ENCODE measurements at places on chromosomes 11 and 22. TPM values are rescaled to one million over a fixed set of nuclear protein-coding genes. Genes with fewer than 3 reads are reported as not detected.

DNA sequence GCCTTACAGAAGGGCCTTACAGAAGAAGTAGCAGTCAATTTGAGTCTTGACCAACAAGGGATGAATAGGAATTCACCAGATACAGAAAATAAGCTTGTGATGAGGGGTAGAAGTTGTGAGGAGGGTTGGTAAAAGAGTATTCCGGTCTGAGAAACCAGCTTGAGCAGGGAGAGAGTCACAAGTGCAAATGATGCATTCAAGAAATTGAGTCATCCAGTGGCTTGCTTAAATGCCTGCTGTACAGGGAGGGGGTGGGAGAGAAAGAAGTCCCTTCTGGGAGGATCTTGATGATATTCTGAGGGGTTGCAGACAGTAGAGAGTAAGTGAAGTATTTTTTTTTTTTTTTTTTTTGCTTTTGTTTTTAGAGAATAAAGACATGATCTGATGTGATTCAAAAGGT lies 9.2 kb downstream of the CCKBR start:
- H3K36me3 ChIP-seq, result no peaks in the 10 kb centered on the region
- DNase-seq, result no peak
- H3K4me1 ChIP-seq, result no peaks in the 10 kb centered on the region
- no peak overlapping the region for H3K27ac ChIP-seq
- no peak overlapping the region for H3K4me3 ChIP-seq

- no peaks in the 10 kb centered on the region for H3K27me3 ChIP-seq
- DNase-seq, result no peak
Observed at GRCh38 chr11:9759519-9760192, 95.8 kb downstream of the SWAP70 start.

- H3K27ac ChIP-seq, result no peak overlapping the region
- H3K4me3 ChIP-seq, result no peak overlapping the region
- DNase-seq, result no peak
- no peaks in the 10 kb centered on the region for H3K4me1 ChIP-seq
- H3K27me3 ChIP-seq, result no peaks in the 10 kb centered on the region
- H3K36me3 ChIP-seq, result peaks cover 51% of the 10 kb centered on the region
Observed at GRCh38 chr22:24542641-24543040, 12.3 kb downstream of the GUCD1 start.

DNA sequence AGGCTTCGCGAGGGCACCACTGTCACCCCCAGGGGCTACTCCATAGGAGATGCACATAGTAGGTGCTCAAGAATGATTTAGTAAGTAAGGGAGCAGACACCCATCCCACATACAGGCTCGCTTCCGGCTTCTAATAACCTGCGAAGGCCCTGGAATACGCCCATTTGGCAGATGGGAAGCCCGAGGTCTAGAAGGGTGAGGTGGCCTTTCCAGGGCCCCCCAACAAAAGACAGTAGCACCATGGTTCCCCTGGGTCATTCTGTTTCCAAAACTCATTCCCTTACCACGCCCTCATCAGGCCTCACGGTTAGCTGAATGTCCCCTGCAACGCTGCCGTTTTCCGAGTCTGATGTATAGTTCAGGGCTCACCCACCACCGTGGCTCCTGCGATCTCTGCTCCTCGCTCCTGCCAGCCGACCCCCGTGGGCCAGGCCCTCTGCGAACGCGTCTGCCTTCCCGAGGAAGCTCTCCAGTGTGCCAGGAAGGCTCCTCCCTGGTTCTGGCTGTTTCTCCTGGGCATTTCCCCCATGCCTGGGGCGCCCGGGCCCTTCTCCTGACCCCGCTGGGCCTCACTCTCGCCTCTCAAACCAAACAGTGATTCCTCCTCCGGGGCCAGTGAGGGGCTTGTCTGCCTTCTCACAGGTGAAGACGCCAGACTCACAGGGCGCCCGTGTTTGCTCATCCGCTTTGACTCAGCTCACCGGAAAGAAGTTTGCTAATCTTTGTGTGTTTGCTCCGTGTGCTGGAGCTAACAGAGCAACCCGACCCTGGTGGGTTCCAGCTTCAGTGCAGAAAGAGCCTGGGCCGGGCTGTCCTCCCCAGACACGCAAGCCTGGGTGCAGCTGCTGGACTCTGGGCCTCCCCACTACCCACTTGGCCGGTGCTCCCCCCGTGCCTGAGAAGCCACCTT lies 86.6 kb downstream of the RTL6 start:
- no peak overlapping the region for H3K27ac ChIP-seq
- no peaks in the 10 kb centered on the region for H3K27me3 ChIP-seq
- no peak overlapping the region for H3K4me3 ChIP-seq
- DNase-seq, result no peak
- H3K36me3 ChIP-seq, result no peaks in the 10 kb centered on the region

- DNase-seq, result no peak
- no peak overlapping the region for H3K27ac ChIP-seq
- H3K36me3 ChIP-seq, result no peaks in the 10 kb centered on the region
- H3K4me1 ChIP-seq, result no peaks in the 10 kb centered on the region
- H3K27me3 ChIP-seq, result no peaks in the 10 kb centered on the region
- H3K4me3 ChIP-seq, result no peak overlapping the region
Observed at GRCh38 chr11:108933630-108934029, 268.8 kb downstream of the DDX10 start.

TNNI2 gene
- not detected for total RNA-seq

GRCh38 chr11:45073685-45074141 lies 72.7 kb upstream of the PRDM11 start:
- no peak overlapping the region for H3K4me3 ChIP-seq
- peaks cover 7% of the 10 kb centered on the region for H3K4me1 ChIP-seq
- no peaks in the 10 kb centered on the region for H3K36me3 ChIP-seq
- H3K27ac ChIP-seq, result no peak overlapping the region
- DNase-seq, result no peak
- H3K27me3 ChIP-seq, result no peaks in the 10 kb centered on the region

Measured in H1 (cell line).